ENCODE measurements at places on chromosomes 13 and 19. TPM values are rescaled to one million over a fixed set of nuclear protein-coding genes. Genes with fewer than 3 reads are reported as not detected.

DNA sequence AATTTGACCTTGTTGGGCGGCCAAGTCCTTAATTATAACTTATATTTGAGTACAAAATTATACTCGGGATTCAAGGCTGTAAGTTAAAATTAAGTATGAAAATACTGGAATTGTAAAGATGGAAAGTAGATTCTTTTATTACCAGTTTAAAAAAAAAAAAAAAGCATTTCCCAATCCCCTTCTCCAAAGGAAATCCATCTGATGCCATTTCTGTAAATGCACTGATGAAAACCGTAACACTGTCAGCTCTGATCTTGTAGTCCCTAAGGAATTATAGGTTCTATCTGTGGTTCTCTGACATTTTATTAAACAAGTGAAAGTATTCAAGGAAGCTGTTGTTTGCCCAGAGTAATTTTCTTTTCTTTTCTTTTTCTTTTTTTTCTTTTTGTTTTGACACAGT, 41.6 kb upstream of the HNRNPA1L2 start:
- DNase-seq = no peak

- DNase-seq = peak; percentile 11
These were observed 317.5 kb downstream of the KLF12 start for GRCh38 chr13:73816702-73817101.

GRCh38 chr19:9968820-9969687, 32.7 kb upstream of the OLFM2 start:
- no peak for DNase-seq

GRCh38 chr13:27465611-27466010, 15.2 kb upstream of the MTIF3 start:
- no peak for DNase-seq

DNA sequence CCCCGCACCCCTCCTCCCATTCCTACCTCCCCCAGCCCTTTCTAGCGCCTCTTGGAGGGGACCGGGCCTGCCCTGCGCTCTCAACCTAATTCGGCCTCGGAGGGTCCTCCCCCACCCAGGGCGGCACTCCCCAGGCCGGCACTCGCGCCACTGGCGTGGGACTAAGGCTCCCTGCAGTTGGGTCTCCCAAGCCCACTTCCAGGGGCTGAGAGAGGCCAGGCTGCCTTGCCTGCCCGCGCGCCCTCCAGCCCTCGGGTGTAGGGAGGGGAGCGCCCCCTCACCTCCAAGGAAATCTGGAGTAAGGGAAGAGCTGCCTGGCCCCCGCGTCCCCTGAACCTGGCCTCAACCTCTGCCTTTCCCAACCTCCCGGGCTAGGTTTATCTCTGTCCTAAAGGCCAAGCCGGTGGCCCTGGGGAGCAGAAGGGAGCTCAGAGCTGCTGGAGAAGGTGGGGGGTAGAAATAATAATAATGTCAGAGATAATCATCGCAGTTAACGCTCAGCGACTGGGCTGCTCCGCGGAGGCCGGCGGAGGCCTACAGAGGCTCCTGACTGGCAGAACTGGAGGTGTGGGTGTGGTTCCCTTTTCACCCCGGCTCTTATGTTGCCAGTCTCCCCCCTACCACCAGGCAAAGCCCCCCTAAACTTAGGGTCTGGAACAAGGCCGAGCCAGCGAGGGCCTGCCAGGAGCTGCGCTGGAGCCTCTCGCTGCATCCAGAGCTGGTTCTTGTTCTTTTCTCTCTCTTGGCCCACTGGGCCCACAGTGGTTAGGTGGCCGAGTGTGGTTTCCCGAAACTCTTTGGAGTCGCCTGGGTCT, 9.6 kb downstream of the ZIC2 start:
- no peak for DNase-seq

HCN2 gene
- 0.41 TPM for total RNA-seq

CHST8 gene
- not detected for total RNA-seq
